ENCODE measurements at places on chromosomes 7 and 10.

GRCh38 chr7:39069896-39070881, 92.5 kb downstream of the POU6F2 start:
- DNase-seq = no peak

DNA sequence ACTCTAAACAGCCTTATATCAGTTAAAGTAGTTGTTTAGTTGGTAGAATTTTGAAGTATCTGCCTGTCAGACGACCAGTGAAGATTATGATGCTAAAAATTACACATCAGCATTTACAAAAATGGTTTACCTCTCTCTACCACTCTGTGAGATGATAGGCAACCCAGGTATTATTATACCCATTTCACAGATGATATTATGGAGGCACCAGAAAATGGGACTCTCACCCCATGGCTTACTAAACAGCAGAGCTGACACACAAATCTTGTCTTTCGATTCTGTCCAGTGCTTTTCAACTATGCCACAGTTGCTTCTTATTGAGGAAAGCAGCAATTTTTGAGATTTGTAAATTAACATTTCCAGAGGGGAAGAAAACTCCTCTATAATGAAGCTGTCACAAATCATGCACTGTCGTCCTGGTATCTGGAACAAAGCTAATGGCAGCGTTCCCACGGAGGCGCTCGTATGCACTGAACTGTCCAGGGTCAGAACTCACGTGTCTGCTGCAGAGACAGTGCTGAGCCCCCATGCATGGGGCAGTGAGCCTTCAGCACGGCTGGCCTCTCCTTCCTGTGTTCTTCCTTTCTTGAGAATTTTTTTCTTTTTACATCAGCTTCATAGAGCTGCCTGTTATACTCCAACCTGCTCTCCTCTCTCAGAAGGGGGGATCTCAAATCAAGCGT, 381.1 kb downstream of the SDK1 start:
- DNase-seq = no peak

DNA sequence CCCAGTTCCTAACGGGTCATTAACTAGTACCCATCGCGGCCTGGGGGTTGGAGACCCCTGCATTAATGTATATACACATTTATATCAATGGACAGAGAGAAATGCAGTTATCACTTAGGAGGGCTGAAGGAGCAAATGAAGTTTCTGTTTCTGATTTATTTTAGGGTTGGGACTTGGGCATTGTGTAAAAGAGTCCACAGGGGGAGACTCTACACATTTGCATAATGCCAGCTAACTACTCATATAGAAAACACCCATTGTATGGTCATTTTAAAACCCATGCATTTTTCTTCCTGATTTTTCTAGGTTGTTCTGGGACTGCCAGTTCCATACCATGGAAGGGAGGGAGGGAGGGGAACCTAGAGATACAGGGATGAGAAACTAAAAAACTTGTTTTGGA, 23.5 kb downstream of the BCCIP start:
- DNase-seq = no peak

- no peak for DNase-seq
Observed at GRCh38 chr7:23864973-23865372, 155.0 kb downstream of the STK31 start.

DNA sequence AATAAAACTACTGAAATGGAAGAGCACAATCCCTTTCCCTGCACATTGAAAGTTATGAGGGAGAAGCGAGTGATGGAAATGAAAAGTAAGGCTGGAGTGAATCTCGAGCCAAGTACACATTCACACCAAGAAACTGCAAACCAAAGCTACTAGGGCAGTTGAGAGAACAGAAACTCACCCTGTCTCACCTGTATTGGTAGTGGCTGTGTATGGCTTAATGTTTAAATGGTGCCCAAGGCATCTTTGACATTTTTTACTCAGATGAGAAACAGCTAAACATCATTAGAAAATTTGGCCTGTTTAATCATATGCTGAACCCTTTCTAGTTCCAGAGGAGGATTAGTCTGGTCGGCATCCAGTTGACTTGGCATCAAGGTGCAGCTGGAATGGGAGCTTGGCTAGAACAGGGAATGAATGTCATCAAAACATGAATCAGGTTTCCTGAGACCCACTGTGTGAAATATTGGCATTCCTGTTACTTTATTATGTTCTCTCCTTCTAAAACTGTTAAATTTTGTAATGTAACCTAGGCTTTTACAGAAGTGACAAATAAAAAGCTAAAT, 840.8 kb downstream of the GRM8 start:
- no peak for DNase-seq

GRCh38 chr10:7337431-7338171, 73.2 kb downstream of the SFMBT2 start:
- DNase-seq = no peak

DNA sequence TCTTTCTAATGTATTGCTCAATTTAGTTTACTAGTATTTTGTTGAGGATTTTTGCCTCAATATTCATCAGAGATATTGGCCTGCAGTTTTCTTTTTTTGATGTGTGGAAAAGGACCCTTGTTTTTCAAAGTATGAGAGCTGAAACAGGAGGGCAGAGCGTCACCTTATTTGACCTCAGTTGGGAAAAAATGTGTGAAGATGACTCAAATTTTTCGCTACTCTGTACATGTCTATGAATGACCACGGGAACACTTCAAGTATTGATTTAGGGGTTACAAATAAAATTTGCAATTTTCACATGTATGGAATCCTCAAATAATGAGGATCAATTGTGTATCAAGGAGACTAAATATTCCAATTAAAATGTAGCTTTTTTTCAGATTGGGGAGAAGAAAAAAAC, 103.1 kb downstream of the ZFAND4 start:
- DNase-seq = no peak

DNA sequence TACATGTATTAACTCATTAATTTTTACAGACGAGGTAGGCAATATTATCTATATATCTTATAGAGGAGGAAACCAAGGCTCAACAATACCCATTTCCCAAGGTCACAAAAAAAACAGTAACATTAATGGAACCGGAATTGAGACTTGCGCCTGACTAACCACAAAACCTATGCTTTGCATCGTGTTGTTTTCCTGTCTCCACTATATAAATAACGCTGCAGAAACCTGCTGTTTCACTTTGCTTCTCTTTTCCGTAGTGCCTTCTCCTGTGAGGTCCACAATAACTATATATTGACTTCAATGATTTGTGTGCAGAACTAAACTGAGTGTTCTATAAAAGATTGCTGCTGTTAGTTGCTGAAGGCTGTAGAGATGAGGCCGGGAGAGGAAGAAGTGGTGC, 97.7 kb upstream of the RPA3 start:
- DNase-seq = no peak

DNA sequence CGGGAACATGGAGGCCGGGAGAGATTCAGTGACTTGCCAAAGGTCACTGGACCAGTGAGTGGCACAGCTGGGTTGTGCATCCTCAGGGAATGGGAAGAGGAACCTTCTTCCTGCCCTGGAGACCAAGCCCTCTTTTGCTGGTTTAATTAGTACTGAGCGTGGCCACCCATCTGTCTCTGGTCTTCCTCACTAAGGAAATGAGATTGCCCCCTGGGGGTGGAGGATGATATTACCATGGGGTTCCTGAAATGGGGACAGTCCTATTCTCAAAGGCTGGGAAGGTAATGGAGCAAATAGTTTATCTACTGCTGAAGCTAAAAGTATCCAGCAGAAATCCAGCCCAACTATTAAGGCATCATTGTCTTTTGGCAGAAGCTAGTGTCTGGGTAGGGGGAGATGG, 98.6 kb upstream of the FGFR2 start:
- DNase-seq = no peak

DNA sequence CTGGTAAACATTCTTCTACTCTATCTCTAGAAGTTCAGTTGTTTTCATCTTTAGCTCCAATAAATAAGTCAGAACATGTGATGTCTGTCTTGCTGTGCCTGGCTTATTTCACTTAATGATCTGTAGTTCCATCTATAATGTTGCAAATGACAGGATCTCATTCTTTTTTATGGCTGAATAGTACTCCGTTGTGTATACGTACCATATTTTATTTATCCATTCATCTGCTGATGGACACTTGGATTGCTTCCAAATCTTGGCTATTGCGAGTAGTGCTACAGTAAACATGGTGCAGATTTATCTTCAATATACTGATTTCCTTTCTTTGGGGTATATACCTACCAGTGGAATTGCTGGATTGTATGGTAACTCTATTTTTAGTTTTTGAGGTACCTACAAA, 124.4 kb downstream of the ZNF33B start:
- no peak for DNase-seq

DNA sequence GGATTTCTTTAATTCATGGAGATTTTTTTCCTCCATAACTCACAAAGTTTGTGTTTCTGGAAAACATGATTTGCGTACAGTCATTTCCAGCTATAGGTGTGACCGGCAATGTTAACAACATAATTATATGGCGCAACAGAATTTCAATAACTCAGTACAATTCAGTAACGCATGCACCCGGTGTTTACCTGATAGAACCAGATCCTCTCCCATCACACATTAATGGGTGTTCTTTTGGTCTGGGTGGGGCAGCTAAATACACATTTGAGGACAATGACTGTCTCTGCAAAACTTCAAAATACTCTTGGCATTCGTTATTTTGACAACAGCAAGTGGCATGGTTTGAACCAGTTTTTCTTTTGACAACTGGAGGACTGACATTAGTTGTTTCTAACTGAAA, 102.3 kb downstream of the KLF6 start:
- DNase-seq = no peak

DNA sequence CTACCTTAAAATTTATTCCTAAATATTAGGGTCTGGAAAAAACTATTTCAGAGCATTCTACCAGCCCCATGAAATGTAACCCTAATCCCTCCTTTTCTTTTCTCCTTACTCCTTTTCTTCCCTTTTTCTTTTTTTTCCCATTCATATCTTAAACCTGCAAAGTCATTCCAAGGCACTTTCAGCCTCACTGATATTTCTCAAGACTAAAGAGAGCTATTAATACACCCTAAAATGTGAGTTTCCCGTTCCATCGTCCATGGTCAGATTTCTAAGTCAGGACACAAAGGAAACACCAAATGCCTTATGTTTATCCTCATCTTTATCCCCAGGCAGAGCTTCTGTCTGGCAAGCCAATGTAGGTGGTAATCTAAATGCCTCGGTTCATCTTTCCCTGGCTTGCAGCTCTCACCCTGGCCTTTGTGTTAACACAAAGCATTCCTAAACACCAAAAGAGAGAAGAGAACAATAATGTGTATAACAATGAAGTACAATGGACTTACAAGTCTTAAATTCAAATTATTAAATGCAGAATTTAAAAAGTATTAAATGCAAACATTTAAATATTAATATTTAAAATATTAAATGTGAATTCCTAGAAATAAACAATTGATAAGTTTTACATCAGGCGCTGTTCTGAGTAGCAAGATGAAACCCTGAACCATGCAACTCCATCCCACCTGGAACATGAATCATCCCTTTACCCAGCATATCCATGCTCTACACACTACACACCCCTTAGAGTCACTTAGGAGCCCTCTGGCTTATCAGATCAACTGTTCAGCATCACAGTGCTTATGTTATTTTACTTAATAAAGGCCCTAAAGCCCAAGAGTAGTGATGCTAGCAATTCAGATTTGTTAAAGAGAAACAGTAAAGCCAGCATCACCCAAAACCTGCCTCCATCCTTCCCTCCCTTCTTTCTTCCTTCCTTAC, 26.8 kb downstream of the MICU1 start:
- no peak for DNase-seq

GRCh38 chr10:133199992-133200611, 29.9 kb upstream of the UTF1 start:
- DNase-seq = no peak

GRCh38 chr10:44334091-44334490, 50.8 kb downstream of the CXCL12 start:
- no peak for DNase-seq

DNA sequence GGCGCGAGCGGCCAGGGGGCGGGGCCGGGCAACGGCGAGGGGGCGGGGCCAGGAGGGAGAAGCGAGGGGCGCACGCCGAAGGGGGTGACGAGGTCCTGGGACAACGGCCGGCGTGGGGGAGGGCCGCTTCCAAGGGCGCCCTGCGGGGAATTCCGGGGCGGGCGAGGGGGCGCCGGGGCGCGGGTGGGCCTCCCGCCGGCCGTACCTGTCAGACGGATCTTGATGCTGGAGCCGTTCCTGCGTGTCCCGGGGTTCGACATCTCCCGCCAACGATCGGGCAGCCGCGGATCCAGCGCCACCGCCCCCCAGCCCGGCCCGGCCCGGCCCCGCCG, 421 bp downstream of the SMURF1 start:
- no peak for DNase-seq

DNA sequence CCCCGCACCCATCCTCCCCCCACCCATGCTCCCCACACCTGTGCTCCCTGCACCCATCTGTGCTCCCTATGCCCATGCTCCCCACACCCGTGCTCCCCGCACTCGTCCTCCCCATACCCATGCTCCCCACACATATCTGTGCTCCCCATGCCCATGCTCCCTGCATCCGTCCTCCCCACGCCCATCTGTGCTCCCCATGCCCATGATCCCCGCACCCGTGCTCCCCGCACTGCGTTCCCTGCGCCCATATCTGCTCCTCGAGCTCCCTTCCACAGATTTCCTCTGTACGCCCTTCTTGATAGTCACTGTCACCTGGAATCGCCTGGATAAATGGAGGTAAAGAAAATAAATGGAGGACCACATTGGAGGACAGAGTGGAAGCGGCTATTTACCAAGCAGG, 9.9 kb downstream of the DIP2C start:
- DNase-seq = no peak

- no peak for DNase-seq
Observed at GRCh38 chr10:60185421-60185820, 204.3 kb downstream of the ANK3 start.

DNA sequence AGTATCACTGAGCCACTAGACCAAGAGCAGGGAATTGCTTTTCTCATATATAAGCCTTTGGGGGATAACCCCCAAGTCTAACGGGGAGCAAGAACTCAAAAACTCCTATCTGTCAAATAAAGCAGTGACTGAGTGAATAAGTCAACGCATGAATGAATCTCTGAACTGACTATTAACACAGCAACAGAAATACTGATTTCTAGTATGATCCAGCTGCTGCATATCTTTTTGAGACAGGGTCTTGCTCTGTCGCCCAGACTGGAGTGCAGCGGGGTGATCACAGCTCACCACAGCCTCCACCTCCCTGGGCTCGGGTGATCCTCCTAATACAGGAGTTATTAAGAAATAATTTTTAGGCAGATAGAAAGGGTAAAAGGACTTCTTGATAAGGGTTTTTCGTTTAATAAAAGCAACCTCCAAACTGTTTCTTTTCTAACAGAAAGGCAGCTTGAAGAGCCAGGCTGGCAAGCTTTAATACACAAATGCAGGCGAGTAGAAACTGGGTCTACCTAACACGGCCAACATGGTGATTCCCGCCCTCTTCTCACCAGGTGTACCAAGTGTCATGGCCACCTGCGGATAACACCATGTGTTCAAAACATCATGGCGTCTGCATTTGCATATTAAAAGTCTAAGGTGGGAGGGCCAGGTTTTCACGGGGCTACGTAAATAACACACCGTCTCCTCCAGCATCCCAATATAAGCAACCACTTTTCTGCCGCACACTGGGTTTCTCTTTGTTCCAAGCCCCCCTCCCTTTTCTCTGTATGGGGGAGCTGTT, 631.9 kb downstream of the PARD3 start:
- DNase-seq = no peak
